Fibroblast of pulmonary artery (primary cell): ENCODE measurements at places on chromosomes 5 and 9.

- no peak for DNase-seq
Observed at GRCh38 chr9:131167146-131167692, 41.8 kb downstream of the NUP214 start.

DNA sequence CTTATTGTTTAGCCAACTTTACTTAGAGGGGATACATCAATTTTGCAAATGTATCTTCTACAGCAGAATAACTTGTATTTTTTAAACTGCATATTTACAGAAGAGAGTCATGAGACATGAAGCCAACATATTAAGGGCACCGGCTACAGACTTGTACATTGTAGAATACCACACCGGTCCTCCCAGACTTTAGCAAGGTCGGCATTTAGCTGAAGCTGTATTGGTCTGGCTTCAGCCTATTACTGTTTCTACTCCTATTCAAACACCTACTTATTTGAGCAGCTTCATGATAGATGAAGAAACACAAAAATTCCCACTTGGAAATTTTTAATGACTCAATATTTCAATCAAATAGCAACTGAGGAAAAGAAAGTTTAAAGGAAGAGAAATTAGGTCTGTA lies 33.0 kb downstream of the NR3C1 start:
- DNase-seq, result no peak

- DNase-seq, result no peak
Observed at GRCh38 chr9:2216591-2216990, 201.4 kb downstream of the SMARCA2 start.

GRCh38 chr9:35203528-35203927 lies 41.7 kb downstream of the UNC13B start:
- DNase-seq, result peak; percentile 4

- DNase-seq, result peak; percentile 55
Observed at GRCh38 chr5:153831973-153832372, 206.7 kb downstream of the FAM114A2 start.

GRCh38 chr9:91045041-91045440 lies 243.4 kb downstream of the SYK start:
- no peak for DNase-seq

GRCh38 chr5:177363565-177363964 lies 5.8 kb downstream of the RGS14 start:
- no peak for DNase-seq

GRCh38 chr9:137809040-137809576 lies 68.5 kb upstream of the CACNA1B start:
- no peak for DNase-seq

DNA sequence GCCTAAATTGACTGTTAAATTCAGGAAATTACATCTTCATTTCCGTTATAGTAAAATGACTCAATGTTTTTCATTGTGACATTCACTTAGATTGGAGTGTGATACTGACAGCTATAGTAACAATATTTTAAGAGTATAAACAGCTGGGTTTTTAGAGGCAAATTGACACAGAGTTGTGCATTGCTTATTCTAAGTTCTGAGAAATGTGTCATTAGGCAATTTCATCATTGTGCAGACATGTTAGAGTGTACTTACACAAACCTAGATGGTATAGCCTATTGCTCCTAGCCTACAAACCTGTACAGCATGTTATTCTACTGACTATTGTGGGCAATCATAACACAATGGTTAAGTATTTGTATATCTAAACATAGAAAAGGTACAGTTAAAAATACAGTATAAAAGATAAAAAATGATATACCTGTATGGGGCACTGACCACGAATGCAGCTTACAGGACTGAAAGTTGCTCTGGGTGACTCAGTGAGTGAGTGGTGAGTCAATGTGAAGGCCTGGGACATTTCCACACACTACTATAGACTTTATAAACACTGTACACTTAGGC lies 132.7 kb downstream of the PDE4D start:
- DNase-seq, result peak; percentile 84

- no peak for DNase-seq
Observed at GRCh38 chr9:114488398-114489129, 16.7 kb downstream of the WHRN start.

GRCh38 chr9:81083067-81083466 lies 606.3 kb downstream of the TLE1 start:
- DNase-seq, result peak; percentile 36

DNA sequence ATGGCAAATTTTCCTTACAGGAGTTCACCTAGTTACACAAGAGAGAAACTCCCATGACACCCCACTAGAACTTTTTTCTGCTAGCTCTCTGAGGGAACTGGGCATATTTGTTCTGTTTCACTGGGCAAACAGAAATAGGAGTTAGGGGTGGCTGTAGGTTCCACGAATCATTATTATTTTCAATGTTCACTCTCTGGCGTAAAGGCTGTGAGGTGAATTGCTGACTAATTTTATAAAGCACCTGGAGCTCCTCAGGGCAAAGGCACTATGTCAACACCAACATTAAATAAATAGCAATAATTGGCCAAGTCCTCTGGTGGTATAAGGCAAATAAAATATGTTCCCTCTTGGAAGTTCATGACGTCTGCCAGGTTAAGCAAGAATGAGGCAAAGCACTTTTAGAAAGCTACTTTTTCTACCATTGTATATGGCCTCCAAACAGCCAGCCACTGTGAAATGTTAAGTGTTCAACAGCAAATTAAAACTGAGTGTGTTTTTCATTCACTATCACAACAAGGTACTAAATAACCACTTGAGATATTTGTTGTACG lies 344.6 kb downstream of the PDE4D start:
- no peak for DNase-seq

GRCh38 chr9:133135146-133135745 lies 14.2 kb upstream of the RALGDS start:
- peak; percentile 76 for DNase-seq

DNA sequence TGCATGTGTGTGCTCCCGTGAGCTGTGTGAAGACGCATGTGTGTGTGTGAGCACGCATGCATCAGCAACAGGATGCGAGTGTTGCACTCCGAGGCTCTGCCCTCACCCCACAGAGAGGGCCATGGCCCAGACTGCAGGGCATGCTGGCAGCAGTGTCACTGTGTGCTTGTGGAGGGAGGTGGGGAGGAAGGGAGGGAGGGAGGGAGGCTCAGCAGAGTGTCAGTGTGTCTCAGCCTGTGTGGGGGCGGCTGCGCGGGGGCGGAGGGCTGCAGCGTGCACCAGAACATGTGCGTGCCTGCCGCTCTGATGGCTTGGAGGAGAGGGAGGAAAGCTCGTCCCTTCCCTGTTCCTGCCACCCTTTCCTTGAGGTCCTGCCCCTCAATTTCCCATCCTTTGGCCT lies 5.3 kb downstream of the CAMK2A start:
- DNase-seq, result no peak

DNA sequence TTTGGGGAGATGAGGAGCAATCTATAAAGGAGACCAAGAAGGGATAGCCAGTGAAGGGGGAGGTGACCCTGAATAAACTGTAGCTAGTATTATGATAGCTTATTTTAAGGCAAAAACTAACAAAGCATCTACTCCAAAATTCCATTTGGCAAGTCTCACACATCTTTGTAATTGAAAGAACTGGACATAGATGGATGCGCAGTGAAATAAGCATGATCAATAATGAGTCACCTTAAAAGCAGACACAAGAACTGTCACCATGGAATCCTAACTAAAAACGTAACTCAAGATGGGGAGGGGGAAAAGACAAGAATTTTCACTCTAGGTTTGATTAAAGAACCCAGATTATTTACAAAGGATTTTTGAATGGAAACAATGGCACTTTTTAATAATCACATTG lies 164.5 kb downstream of the MED27 start:
- no peak for DNase-seq

DNA sequence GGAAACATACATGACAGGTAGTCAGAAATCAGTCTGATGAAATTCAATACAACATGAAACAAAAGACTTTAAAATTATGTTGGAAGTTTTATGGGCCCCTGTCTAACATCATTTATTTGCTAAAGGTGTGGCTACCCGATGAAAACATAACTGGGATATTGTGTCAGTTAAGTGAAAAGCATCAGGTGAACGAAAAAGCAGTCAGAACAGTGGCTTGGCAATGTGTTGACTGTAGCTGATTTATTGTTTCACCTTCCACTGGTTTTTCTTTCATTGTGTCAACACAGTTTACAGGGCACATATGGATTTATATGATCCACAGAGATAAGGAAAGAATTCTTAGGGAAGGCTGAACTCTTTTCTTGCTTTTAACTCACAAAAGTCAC lies 429.6 kb upstream of the ZNF608 start:
- DNase-seq, result no peak

GRCh38 chr9:123376218-123377071 lies 20.4 kb downstream of the CRB2 start:
- DNase-seq, result no peak

DNA sequence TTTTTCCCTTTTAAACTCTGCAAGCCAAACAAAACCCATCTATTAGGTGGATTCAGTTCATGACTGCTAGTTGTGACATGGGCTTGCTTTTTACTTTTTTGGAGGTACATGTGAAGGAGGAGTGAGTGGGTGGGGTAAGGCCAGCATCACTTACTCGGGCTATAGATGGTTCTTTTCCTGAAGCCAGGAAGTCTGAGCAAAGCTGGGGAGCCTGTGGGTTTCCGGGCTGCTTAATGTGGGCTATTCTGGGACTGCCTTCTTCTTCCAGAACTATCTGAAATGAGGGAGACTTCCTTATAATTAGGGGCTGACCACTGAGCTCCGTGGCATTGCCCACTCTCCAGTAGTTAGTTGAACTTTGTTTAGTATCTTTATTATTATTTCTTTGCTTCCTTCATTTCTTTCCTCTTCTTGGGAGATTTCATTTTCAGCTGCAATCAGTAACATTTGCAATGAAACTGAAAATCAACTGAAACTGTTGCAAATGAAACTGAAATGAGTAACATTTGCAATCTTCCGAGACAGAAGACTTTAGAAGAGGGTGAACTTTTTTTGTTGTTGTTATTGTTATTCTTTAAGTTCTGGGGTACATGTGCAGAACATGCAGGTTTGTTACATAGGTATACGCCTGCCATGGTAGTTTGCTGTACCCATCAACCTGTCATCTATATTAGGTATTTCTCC lies 204.9 kb downstream of the LRRC70 start:
- DNase-seq, result no peak

GRCh38 chr9:124813501-124814163 lies 36.7 kb downstream of the OLFML2A start:
- DNase-seq, result no peak

- peak; percentile 69 for DNase-seq
Observed at GRCh38 chr5:59107692-59108091, 524.8 kb downstream of the RAB3C start.

DNA sequence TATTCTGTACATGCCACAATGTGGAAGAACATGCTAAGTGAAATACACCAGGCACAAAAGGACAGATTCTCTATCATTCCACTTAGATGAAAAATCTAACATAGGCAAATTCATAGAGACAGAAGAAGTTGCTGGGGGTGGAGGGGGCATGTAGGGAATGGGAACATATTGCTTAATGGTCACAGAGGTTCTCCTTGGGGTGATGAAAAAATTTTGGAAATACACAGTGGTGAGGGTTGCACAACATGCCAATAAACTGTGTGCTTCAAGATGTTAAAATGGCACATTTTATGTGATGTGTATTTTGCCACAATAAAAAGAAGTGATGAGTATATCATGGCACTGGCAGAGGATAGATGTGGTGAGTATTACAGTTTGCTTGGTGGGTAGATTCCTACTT lies 111.9 kb downstream of the SUSD1 start:
- DNase-seq, result no peak

GRCh38 chr9:34994260-34994899 lies 4.8 kb downstream of the DNAJB5 start:
- DNase-seq, result peak; percentile 68

- no peak for DNase-seq
Observed at GRCh38 chr5:31630931-31631330, 8.0 kb upstream of the PDZD2 start.

DNA sequence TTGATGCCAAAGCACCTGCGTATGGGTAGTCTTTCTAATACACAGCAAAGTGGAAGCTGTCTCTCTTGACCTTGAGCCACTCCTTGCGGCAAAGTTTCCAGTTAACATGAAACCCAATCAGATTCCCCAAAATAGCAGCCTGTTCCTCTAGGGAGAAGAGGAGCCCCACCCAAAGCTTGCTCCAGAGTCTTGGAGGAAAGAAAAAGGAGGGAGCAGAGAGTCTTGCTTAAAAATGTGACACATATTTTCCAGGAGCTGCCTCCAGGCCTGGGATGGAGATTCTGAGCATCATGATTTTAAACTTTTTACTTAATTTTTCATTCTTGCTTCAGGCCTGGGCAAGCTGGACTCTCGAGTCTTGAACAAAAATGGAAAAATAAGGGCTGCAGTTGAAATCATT lies 223.5 kb upstream of the TNC start:
- no peak for DNase-seq

GRCh38 chr9:107221321-107221720 lies 61.8 kb upstream of the RAD23B start:
- no peak for DNase-seq

DNA sequence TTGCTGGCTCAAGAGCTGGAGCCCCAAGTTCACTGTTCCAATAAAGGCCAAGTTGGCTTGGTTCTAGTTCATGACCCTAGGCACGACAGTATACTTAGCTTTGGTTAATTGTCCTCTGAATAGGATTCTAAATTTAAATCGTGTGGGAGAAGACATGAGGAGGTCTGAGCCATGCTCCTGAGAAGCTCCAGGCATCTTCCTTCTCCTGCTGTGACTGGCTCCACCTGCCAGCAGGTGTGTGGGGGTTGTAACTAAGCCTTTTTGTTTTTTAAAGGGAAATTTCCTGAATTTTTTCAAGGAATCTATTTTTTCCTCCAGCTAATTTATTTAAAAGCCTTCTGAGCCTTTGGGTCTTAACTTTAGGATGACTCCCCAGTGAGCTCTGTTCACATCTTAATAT lies 20.2 kb upstream of the TRIM36 start:
- DNase-seq, result no peak

DNA sequence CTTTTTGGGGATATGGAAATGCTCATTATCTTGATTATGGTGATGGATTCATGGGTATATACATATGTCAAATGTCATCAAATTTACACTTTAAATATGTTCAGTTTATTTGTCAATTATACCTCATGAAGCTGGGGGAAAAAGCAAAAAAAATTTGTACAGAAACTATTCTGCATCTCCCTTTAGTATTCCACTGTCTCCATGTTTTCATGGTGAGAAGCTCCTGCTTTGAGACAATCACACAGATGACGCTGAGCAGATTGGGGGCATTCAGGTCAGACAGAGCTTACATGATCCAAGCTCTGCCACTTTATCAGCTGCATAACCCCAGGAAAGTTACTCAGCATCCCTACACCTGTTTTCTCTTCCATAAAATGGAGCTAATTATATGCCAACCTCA lies 101.5 kb downstream of the PLPPR1 start:
- no peak for DNase-seq

DNA sequence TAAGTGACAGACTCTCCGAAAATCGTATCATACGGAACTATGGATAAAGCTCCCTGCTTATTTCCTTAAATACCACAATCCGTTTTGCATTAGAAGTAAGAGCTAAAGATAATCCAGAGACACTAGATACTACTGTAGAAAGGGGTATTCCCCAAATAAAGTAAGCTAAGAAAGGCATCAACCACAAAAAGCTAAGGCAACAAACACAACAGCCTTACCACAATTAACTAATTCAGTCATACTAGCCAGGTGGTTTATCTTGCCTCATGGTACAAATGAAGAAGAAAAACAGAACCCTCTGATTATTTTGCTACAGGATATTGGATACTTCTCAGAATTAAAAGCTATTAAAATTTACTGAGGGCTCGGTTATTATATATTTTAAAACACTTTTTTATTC lies 14.1 kb downstream of the ERP44 start:
- no peak for DNase-seq

GRCh38 chr5:148259288-148259687 lies 9.3 kb upstream of the SPINK13 start:
- no peak for DNase-seq

GRCh38 chr5:91477408-91477807 lies 94.3 kb upstream of the ARRDC3 start:
- DNase-seq, result no peak

GRCh38 chr5:107769519-107769918 lies 98.8 kb upstream of the EFNA5 start:
- no peak for DNase-seq
